Stimulated activated CD8-positive, alpha-beta memory T cell treated with anti-CD3 and anti-CD28 coated beads, Interleukin-4, amount 100 ng/mL, for 4 hours (primary cell): ENCODE measurements at places on chromosomes 5 and 9.

DNA sequence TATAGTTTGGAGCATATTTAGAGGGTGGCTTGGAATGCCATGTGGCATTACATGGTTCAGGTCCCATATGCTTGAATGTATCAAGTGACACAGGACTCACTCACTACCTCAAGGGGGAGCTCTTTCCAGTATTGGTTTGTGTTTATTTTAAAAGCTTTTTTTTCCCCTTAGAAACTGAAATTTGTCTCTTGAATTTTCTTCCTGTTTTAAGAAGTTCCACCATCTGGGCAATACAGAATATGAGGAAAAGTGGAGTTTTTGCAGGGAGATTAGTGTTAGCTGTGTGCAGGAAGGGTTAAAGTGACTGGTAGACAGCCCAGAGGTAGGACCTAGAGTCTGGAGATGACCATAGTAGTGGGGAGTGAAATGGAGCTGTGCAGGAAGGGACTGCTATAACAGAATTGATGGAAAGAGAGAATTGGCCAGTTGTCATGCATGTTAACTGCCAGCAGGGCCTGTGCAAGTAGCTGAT, 36.6 kb downstream of the CTNNA1 start:
- no peak for DNase-seq

DNA sequence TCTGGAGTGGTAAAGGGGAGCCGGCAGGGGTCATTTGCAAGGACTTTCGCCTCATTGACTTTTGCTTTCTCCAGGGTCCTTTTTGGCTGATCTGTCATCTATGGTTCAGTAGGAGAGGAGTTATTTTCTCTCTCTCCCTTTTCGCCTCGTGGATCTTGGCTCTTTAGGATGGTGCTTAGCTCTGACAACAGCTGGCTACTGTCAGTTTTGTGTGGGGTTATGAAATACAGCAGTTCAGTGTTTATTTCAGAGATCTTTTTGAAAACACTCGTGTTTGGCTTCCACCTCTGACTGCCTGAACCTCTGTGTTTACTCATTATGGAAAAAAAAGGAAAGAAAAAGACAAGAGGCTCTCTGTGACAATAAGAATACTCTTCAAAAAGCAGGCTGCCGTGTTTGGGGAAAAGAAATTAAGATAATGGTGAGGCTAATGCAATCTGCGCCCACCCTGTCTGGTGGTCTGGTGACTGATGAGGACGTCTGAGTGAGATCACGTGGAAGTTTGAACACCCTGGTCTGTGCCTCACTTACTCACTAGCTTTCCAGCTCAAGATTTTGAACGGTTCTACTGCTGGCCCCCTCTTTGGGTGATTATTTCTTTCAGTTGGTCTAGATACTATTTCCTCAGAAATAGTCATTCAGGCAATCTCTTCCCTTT, 567.7 kb downstream of the CAAP1 start:
- no peak for DNase-seq

GRCh38 chr5:149007174-149007573, 55.7 kb downstream of the SH3TC2 start:
- DNase-seq = no peak

DNA sequence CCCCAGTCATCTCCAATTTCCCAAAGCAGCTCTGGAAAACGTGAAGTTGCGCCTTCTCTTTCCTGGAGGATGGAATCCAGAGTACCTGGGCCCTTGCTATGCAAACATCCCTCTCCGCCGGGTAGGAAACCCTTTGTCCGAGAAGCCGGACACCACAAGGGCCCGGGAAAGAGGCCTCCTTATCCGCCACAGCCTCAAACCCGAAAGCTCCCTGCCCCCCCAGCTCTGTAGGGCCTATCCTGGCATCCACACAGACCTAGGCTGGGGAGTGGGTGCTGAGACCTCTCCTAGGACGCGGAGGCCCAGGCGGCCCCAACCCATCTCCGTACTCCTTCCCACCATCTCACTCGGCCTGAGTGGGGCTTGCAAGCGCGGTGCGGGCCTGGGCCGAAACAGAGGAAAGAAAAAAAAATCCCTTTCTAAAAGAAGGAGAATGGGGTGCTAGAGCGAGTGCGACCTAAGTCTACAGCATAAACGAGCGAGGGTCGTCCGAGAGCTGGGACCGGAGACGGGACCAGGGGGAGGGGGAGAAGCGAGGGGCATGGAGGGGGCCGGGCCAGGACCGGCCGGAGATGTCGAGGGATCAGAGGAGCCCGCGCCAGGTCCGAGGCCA, 624 bp downstream of the FBXW11 start:
- no peak for DNase-seq

GRCh38 chr5:160451281-160451680, 29.6 kb downstream of the PTTG1 start:
- DNase-seq = no peak

- DNase-seq = no peak
Measured at GRCh38 chr5:158884827-158885518, 214.7 kb downstream of the EBF1 start.

- no peak for DNase-seq
Measured at GRCh38 chr9:89731262-89732182, 126.7 kb downstream of the GADD45G start.

- DNase-seq = no peak
Measured at GRCh38 chr5:136275601-136276000, 82.6 kb upstream of the SMIM32 start.

DNA sequence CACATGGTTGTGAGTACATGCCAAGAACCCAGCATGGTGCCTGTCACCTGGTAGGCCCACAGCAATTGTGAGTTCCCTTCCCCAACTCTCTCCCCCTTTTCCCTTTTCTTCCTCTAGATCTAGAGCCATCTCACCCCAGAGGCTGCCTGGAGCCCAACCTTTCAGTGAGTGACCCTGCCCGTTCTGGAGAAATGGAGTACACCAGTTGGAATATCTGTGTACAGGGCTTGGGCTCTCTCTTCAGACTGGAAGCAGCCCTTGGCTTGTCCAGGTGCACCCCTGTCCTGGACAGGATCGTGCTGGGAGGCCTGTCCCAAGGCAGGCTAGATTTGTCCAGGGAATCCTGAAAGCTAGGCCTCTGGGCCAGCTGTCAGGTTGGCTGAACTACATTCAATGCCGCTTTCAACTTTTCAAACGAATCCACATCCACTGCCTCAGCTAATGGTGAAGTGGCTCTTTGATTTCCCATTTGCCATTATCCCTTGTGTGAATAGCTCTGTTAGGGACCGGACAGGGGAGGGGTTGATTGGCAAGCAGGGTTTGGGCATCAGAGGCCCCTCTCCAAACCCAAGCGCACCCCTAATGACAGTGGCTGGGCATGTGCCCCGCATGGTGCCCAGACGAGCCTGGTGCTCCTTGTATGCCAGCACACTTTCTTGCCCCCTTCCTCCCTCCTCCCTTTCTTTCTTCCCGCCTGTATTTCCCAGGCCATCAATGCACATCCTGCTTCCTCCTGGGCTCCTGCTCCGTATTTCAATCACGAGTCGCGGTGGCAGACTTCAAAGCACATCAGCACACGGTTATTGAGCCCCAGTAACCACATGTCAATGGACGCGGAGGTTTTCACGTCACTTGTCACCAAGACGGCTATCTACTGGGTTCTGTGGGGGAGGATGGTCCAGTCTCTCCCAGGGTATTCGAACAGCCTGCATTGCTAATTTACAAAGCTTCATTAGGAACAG, 211.2 kb downstream of the DAB2IP start:
- no peak for DNase-seq

DNA sequence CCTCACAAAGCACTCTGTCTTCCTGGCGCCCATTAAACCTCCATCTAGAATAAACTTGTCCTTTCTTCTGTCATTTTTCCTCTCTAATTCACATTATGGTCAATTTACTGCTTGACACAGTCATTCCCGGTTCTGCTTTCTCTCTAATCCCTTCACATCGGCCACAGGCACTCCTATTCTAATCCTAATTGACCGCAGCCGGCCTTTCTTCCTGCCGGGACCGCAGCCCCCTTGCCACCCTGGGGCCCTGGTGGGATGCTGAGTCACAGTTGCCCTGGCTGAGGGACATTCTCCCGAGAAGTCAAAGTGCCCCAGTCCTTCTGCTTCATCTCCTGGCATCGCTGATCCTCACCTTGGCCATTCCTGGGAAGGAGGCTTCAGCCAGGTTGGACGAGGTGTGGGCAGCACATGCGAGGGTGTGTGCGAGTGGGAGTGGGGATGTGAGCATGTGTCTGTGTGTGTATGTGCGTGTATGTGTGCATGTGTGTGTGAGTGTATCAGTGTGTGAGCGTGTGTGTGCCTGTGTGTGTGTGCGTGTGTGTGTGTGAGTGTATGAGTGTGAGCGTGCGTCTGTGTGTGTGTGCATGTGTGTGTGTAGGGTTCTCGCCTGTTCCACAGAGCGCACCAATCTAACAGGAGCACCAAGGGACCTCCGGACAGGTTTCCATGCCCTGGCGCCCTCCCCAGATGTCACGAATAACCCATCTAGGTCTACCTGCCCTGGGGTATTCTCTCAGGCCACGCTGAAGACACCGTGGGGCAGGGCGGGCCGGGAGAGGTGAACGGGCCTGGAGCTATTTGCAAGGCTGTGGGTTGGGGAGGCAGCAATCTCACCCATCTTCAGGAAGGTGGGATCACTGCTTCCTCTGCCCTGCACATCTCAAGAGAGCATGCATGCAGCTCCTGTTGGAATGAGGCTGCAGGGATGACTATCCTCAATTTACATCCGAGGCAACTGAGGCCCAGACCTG, 191.2 kb downstream of the PAX5 start:
- no peak for DNase-seq

DNA sequence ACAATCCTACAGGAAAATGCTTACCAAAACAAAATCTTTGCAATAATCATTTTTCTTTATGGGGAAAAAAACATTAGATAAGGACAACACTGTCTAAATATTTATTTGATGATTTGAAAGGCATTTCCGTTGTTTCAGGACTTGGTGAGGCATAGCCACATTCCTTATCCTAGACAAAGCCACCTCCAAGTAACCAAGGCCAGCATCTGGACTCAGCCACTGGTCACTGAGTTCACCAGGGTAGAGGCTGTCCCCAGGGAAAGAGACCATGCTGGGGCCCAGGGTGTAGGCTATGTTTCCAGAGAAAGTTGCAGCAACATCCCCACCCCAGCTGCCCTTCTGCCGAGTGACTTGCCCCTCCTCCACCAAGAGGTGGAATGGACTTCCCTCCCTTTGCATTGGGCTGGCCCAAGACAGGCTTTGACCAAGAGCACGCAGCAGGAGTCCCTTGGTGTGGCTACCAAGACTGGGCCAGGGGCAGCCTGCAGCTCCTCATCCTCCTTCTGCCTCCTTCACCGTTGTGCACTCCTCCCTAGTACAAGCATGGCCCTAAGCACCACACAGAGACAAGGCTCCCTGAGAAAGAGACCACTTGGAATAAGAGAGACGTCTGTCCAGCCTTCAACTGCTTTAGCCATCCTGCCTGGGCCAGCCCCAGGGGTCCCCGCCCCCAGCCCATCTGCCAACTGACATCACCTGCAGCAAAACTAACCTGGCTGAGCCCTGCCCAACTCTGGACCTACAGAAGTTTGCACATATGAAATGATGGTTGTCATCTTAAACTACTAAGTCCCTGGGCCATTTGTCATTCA, 68.1 kb upstream of the SPIN1 start:
- no peak for DNase-seq
